ENCODE measurements at places on chromosomes 16 and 17. TPM values are rescaled to one million over a fixed set of nuclear protein-coding genes. Genes with fewer than 3 reads are reported as not detected.

Gene PTGES3L
- polyA plus RNA-seq, result not detected

Gene RPTOR
- polyA plus RNA-seq, result 0.24 TPM

Gene NPW
- not detected for polyA plus RNA-seq

Gene CCL4L2
- polyA plus RNA-seq, result not detected

Gene KRT27
- not detected for polyA plus RNA-seq

Gene ADAD2
- not detected for polyA plus RNA-seq

Gene BCL6B
- not detected for polyA plus RNA-seq

Gene PTRH2
- polyA plus RNA-seq, result 83.3 TPM

Gene TCAP
- polyA plus RNA-seq, result not detected

Gene HOXB4
- not detected for polyA plus RNA-seq

Gene UBALD2
- polyA plus RNA-seq, result 3.3 TPM

Gene SGCA
- not detected for polyA plus RNA-seq

Gene SKAP1
- not detected for polyA plus RNA-seq

Measured in Purkinje cell (primary cell).